ENCODE measurements at places on chromosomes 12 and 14.

DNA sequence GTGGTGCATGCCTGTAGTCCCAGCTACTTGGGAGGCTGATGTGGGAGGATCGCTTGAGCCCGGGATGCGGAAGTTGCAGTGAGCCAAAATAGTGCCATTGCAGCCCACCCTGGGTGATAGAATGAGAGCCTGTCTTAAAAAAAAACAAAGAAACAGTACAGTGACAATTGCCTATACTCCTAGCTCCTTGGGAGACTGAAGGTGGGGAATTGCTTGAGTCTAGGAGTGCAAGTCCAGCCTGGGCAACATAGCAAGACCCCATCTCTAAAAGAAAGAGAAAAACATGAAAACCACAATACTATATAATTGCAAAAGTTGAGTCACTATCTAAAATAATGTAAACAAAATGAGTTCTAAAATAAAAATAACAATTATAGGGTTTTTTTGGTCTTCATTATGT is 20.0 kb downstream of the KLC1 start:
- no peak for DNase-seq

- DNase-seq: no peak
Observed at GRCh38 chr14:72921396-72921795, 4.9 kb upstream of the DCAF4 start.

DNA sequence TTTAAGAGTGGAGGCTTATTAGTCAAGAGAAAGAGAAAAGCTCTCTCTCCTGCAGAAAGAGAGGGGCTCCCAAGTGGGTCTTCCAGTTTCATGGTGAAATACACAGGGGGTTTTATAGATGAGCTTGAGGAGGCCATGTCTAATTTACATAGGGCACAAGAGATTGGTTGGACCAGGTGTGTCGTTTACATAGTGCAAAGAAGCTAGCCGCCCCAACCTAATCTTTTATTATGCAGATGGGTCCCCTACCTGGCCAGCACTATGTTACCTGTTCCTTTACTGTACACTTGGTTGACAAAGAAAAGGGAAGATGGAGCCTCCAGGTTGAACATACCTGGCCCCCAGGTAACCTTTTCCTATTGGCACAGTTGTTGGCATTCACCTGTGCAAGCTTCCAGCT is 195.0 kb downstream of the PIK3C2G start:
- no peak for DNase-seq

- no peak for DNase-seq
Observed at GRCh38 chr14:55699131-55700057, 119.4 kb downstream of the KTN1 start.

GRCh38 chr12:110091136-110091711 is 32.9 kb upstream of the IFT81 start:
- DNase-seq: no peak

GRCh38 chr12:102459314-102459713 is 21.0 kb downstream of the IGF1 start:
- DNase-seq: no peak

- no peak for DNase-seq
Observed at GRCh38 chr12:76563061-76563460, 3.5 kb upstream of the OSBPL8 start.

DNA sequence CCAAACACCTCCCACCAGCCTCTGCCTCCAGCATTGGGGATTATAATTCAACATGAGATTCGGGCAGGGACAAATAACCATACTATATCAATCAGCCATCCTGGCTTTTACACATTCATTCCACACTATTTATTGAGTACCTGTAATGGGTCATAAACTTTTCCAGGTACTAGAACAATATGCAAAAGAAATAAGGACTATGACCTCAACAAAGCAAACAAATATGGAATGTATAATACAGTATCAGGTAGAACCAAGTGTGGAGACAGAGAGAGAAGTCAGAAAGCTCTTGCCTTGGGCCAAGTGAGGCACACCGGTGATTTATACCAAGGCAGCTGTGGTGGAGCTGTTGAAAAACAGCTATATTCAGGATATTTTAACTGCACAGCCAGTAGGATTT is 116.3 kb downstream of the TSPAN8 start:
- no peak for DNase-seq

DNA sequence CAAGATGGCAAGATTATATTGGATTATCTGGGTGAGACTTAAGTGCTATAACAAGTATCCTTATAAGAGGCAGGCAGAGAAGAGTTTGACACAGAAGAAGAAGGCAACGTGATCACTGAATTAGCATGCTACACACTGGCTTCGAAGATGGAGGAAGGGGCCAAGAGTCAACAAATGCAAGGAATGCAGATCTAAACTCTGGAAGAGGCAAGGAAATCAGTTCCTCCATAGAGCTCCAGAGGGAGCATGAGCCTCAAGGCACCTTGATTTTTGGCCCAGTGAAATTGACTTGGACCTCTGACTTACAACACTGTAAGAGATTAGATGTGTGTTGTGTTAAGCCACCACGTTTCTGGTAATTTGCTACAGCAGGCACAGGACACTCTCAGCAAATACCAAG is 536.4 kb upstream of the SEL1L start:
- no peak for DNase-seq

- DNase-seq: peak; percentile 75
Observed at GRCh38 chr14:64510825-64511671, 6.5 kb downstream of the ZBTB1 start.

DNA sequence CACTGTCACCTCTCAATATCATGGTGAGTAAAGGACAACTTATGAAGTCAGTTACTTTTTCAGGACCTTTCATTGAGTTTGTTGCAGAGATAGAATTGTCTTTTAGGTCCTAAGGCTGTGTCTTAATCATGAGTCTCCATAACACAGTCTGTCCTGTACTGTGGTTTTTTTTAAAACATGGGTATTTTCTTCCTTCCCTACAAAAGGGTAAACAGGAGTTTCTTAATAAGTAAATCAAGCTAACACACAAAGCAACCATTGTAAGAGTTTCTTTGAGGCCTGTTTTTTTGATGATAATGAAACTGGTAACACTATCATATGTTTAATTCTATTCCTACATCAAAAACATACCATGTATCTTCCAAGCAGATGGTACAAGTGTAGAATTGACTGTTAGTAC is 101.4 kb downstream of the PLEKHA5 start:
- no peak for DNase-seq

- DNase-seq: no peak
Observed at GRCh38 chr14:89485264-89485663, 68.2 kb upstream of the FOXN3 start.
